ENCODE measurements at places on chromosomes 2 and 18.

GRCh38 chr2:175523001-175523400 lies 341.5 kb upstream of the ATP5MC3 start:
- DNase-seq: no peak

DNA sequence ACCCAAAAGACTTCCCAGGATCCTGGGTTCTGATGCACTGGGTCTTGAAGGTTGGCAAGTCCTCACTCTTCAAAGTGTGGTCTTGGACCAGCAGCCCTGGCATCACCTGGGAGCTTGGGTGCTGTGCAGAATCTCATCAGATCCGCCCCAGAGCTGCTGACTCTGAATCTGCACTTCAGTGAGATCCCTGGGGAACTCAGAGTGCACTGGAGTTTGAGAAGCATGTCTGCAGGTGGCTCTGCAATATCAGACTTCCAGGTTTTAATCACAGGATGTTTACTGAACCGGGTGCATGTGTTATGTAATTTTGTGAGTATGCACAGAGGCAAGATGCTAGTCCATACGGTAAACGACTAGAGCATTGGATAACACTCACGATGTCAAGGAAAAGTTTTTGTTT lies 58.0 kb upstream of the BOD1L2 start:
- no peak for DNase-seq

DNA sequence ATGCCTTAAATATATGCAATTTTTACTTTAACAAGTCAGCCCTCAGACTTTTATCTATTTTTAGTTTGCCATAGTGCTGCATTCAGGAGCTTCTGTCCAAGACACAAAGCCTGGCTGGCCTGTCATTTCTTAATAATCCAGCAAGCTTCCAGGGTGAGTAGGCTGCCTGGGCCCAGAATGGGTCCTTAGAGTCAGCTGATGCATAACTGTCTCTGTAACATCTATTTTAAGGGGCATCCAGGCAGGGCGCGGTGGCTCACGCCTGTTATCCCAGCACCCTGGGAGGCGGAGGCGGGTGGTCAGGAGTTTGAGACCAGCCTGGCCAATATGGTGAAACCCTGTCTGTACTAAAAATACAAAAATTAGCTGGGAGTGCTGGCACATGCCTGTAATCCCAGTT lies 11.8 kb upstream of the GNLY start:
- no peak for DNase-seq

- no peak for DNase-seq
Measured at GRCh38 chr2:235737396-235737795, 243.6 kb downstream of the AGAP1 start.

GRCh38 chr18:48672671-48673340 lies 134.0 kb downstream of the CTIF start:
- no peak for DNase-seq

DNA sequence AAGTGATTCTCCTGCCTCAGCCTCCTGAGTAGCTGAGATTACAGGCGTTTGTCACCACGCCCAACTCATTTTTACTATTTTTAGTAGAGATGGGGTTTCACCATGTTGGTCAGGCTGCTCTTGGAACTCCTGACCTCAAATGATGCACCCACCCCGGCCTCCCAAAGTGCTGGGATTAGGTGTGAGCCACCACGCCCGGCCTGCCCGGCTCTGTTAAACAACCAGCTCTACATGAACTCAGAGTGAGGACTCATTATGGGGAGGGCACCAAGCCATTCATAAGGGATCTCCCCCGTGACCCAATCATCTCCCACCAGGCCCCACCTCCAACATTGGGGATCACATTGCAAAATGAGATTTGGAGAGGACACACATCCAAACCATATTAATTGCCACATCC lies 8.8 kb downstream of the ATIC start:
- no peak for DNase-seq

DNA sequence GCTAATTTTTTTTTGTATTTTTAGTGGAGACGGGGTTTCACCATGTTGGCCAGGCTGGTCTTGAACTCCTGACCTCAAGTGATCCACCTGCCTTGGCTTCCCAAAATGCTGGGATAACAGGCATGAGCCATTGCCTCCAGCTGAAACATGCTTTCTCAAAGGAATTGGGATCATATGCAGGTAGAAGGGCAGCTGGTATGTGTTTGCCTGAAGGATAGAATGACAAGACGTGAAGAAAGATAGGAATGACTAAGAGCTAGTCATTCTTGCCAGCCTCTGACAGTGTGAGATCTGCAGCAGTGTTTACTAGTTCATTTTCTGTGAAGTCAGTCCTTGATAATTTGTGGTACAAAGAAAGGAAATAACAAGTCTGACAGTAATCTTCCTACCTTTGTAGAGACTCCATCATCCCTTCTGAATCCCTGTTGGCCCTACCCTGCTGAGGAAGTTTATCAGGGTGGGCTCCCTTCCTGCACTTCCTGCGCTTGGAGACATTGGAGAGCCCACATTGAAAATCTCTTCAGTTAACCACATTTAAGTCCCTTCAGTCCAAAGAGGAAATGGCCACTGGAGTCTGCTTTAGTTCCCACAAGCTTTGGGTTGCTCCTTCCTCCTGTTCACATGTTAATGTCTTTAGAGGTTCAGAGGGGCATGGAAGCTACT lies 14.7 kb downstream of the CFLAR start:
- peak; percentile 96 for DNase-seq

DNA sequence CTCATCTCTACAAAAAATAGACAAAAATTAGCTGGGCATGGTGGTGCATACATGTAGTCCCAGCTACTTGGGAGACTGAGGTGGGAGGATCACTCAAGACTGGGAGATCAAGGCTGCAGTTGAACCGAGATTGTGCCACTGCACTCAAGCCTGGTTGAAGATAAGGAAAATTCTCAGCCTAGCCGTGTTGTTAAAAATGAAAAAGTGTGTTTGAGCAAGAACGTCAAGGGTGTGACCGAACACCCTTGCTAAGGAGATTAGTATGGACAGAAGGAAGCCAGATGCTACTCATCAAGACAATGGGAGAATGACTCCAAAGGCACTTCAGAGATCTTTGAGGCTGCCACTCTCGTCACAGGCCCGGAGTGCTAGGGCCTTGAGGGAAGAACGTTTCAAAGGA lies 70.0 kb upstream of the NDUFV2 start:
- no peak for DNase-seq

GRCh38 chr2:181177376-181177775 lies 197.0 kb downstream of the UBE2E3 start:
- no peak for DNase-seq

DNA sequence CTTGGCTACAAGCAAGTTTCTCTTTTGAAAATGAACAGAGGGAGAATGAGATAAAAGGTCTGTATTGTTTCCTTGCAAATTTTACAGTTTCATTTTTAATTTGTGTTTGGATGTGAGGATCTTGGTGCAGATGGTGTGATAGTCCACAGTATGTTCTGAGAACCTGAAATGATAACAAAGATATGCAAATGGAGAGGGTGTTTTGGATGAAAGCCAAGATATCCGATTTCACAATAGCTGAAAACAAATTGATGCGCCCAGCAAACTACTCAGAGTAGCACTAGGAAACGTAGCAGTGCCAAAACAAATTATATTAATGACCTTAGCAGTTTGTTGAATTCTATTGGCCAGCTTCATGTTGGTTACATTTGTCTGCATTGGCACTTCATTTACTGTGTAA lies 683.5 kb downstream of the TMEM182 start:
- no peak for DNase-seq

DNA sequence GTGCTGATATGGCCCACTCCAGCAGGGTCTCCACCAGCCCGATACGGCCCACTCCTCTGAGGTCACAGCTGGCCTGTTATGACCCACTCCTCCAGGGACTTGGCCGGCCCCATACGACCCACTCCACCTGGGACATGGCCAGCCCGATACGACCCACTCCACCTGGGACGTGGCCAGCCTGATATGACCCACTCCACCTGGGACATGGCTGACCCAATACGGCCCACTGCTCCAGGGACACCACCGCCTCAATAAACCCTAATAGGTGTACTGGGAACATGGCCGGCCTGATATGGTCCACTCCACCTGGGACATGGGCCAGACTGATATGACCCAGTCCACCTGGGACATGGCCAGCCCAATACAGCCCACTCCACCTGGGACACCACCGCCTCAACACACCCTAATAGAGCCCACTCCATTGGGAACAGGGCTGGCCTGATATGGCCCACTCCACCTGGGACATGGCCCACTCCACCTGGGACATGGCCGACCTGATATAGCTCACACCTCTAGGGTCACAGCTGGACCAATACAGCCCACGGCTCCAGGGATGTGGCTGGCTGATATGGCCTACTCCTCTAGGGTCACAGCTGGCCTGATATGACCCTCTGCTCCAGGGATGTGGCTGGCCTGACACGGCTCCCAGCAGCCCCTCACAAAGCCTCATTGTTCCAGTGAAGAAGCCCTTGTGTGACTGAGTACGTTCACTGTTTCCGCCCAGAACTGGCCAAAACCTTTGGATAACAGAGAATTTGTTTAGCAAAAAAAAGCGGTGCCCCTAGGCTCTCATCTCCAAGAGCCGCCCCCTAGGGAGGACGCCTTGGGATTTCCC lies 245.6 kb downstream of the HDAC4 start:
- DNase-seq: no peak

- no peak for DNase-seq
Measured at GRCh38 chr18:12034241-12035100, 53.2 kb downstream of the IMPA2 start.

DNA sequence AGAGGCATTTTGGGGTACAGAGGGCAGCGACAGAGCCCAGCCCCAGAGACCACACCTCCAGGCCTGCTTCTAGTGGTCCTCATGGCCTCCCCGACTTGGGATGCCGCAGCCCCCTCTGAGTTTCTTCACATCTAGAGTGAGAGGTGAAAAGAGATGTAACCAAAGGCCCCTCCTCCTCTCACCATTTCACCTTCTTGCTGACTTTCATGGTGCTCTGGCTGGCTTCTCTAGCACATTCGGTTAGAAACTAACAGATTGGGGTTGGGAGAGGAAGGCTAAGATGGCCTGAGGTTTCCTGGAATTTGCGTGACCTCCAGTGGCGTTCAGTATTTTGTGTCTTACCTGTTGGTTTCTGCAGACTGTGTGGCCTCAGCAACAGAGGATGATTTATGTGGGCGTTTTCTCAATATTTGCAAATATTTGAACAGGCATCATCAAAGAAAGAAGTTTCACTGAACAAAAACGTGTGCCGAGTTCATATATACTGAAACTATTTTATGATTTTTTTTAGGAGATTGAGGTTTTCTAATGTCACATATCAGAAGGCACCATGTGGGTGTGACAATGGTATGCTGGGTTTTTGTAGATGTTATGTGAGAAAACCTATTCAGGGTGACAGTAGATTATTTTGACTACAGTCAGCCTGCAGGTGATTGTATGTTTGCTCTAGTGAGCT lies 69.9 kb upstream of the BCL2L11 start:
- no peak for DNase-seq

DNA sequence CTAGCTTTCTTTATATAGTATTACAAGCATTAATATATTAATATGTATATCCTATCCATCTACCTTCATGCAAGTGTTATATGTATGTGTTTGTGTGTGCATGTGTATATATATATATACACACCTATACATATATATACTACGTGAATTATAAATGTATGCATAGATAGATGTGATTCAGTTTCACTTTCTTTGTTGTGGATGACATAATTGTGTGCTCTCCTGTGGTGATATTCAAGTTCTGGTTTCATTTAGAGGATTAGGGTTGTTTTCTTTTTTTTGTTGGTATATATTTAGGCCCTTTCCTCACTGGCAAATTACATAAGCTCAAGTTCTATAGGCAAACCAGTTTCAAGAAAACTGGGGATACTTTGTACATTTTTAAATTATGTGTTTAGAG lies 225.7 kb upstream of the FANCL start:
- no peak for DNase-seq

DNA sequence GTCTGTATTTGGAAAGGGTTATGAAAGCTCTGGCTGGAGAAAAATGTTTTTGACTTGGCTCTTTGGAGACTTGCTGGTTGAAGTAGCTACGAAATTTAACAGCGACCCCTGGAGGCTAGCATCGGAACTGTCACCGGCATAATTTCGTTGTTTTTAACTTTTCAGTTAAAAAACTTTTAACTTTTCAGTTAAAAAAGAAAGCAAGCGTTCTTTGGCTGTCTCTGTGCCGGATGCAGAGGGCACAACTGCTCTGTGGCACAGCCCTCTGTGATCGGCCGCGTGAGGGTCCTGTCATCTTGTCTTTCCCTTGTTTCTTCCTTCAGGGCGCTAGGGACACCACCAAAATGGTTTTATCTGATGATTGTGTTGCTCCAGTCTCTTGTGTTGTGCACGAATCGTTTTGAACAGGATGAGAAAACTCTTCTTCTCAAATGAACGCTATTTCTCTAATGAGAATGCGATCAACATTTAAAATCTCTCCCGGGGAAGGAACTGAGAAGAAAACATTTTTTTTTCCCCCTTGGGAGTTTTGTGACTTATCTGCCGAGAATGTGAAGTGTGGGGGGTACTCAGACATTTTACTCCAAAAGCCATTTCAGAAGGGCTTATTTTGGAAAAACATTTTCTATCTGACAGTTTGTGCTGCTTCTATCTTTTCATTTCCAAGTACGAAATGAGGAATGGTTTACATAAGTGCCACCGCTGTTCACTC lies 57.1 kb downstream of the ADCYAP1 start:
- no peak for DNase-seq

DNA sequence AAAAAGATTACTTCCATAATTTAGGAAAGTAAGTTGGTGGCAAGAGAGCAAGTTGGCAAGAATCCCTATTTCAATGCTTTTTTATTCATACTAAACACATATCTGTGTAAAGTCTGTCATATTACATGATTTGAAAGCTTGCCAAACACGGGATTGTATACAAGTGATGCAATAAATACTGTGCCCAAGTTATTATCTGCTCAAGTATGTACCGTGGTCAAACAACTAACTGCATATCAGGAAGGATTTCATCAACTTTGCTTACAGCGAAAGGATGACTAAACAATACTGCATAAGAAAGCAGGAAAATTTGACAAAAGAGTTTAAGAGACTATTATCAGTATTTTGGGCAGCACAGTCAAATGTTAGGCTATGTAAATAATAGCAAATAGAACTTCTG lies 69.6 kb upstream of the SCN1A start:
- DNase-seq: no peak

DNA sequence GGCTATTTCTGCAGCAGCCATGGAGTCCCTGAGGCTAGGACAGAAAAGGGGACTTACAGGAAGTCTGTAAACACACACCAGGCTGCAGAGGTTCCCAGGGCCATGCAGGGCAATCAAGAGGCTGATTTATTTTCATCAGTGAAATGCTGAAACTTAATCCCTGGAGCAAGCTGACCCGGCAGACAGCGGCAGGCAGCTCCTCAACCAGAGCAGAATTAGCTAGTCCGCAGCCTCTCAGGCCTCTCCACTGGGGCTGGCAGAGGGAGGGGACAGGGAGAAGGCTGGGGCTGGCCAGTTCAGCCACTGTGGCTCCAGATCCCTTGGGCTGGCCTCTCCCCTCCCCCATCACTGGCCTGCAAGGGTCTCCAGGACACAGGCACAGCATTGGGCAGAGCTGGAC lies 136.3 kb downstream of the TNS1 start:
- DNase-seq: no peak

GRCh38 chr18:37309059-37309458 lies 256.5 kb downstream of the CELF4 start:
- peak; percentile 18 for DNase-seq

Measured in mammary epithelial cell (primary cell).